Activated T-helper 1 cell treated with anti-CD3 and anti-CD28 coated beads, Interleukin-2, amount 50 U/mL, for 16 hours (primary cell): ENCODE measurements at places on chromosomes 3 and 15.

DNA sequence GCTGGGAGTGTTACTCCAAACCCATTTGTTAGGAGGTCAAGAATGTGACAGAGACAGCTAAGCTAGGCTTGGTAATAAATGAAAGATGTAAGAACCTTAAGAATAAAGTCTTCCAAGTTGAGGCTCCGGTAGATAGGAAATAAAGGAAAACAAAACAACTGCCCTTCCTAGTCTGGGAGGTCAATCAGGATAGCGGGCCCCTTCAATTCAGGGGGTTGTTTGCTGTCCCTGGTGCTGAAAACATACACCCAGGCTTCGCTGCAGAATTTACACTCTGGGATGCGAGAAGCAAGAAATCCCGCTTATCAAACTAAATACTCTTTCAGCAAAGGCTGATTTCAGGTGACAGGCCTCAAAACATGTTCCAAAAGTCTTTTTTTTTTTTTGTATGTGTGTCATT is 393.4 kb downstream of the NTRK3 start:
- no peak for DNase-seq

- DNase-seq: no peak
Measured at GRCh38 chr3:45236964-45237363, 10.9 kb upstream of the TMEM158 start.

DNA sequence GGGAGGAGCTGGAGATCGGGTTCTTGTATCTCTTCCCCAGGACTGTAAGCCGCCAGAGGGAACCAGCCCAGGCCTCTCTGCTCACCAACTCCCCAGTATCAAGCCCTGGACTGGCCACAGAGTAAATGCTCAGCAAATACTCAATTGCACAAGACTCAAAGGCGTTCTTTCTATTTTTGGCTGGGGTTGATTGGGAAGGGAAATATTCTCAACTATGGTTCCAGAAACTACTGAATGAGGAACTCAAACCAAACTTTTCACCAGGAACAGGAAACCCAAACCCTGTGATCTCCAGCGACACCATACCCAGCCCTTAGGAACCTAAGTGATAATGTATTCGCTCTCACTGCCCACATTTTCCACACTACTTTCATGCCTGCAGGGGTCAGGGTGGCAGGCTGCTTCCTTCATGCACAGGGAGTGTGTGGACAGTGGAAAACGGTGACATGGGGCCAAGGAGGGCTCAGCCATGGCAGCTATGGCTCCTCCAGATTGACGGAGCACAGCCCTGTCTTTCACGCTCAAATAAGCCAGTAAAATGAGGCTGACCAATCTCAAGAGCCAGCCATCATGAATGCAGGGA is 124.7 kb upstream of the RAD18 start:
- no peak for DNase-seq

DNA sequence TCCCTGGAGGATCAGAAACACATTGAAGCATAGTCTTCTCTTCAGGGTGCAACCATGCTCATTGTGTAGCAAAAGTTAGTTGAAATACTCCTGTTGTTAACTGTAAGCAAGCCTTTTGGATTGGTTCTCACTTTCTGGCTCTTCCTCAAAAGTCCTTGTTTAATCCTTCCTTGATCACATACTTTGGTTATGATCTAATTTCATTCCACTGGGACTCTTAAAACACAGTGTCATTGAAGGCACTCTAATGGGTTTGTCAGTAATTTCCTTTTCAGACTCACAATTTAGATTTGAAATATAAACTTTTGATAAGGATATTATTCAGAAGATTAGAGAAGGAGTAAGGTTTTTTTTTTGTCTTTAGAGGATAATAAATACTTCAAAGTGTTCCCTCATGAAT is 451.7 kb upstream of the SGO1 start:
- DNase-seq: no peak

DNA sequence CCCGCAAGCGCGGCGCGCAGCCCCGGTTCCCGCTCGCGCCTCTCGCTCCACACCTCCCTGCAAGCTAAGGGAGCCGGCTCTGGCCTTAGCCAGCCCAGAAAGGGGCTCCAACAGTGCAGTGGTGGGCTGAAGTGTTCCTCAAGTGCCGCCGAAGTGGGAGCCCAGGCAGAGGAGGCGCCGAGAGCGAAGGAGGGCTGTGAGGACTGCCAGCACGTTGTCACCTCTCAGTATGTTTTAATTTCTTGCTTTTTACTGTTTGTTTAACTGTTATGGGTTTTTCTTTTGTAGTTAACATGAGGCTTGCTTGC is 1525.7 kb downstream of the SI start:
- DNase-seq: no peak

DNA sequence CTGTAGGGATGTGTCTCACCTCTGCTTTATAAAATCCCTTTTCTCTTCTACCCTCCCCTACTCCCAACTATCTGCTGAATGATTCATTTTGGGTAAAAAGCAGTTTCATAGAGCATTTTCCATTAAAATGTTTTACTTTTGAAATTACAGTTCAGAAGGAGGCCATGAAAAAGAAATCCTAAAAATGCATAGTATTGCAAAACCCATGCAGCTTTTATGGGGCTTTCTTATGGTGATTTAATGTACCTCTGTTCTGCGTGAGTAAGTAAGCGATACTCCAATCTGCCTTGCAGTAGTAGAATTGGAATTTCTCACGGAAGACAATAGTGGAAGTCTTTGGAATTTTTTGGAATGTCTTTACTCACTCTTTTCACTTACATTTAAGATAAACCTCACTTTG is 111.9 kb downstream of the ARPP21 start:
- no peak for DNase-seq

- DNase-seq: no peak
Measured at GRCh38 chr3:149258298-149258697, 36.7 kb upstream of the CP start.

- DNase-seq: no peak
Measured at GRCh38 chr15:80530737-80531365, 126.7 kb downstream of the ARNT2 start.

- DNase-seq: no peak
Measured at GRCh38 chr3:136276049-136276755, 26.1 kb downstream of the PCCB start.

DNA sequence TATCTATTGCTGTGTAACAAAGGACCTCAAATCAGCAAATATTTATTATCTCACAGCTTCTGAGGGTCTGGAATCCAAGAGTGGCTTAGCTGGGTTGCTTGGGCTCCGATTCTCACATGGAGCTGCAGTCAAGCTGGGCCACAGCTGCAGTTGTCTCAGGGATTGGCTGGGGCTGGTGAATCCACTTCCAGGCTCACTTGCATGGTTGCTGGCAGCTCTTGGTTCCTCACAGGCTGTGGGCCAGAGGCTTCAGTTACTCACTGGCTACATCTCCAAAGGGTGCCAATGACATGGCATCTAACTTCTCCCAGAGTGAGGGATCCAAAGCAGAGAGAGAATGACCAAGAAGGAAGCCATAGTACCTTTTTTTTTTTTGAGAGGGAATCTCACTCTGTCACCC is 13.9 kb upstream of the SYNM start:
- DNase-seq: no peak

DNA sequence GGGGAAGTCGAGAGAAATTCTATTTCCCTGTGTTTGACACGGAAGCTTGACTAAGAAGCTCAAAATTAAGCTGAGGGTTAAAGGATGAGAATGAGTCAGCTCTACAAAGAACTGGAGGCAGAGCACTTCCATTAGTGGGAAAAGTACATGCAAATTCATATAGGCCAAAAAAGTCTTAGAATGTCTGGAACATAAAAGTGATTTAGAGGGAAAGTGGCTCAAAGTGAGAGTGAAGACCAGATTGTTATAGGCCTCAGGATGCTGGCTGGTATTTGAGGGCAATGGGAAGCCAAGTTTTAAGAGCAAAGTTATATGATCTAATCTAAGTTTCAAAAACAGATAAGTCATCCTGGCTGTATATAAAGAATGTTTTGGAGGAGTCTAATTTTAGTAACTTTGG is 857.3 kb downstream of the NAALADL2 start:
- no peak for DNase-seq

- no peak for DNase-seq
Measured at GRCh38 chr3:100206687-100207086, 54.1 kb upstream of the TBC1D23 start.

DNA sequence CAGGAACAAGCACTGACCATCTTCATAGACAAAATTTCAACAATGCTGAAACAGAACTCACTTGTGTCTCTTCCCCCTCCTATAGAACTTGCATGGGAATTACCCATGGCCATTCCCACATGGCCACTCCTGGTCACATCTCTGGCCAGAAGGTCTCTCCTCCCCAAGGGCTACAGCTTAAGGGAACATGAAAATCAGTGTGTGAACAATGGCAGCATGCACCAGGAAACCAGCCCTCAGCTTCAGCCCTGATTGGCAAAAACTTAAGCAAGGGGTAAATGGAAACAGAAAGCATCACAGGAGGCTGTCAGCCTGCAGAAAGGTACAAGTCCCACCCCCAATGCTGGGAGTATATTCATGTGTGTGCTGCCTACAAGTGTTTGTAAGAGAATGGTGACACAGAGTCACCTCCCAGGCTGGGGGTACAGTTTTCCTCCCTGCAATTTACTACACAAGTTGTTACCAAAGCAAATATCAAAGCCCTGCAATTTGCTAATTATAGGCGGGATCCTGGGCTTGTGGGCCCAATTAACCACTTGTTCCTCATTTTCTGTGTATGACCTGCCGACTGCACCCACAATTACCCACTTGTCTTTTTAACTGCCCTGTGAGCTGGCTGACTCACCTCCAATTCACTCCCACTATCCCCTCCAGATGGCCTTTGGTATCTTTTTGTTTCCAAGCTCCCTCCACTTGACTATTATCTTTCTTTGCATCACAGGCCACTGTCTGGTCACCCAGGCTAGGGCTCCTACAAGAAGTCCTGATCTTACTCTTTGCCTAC is 84.4 kb upstream of the HES1 start:
- no peak for DNase-seq

DNA sequence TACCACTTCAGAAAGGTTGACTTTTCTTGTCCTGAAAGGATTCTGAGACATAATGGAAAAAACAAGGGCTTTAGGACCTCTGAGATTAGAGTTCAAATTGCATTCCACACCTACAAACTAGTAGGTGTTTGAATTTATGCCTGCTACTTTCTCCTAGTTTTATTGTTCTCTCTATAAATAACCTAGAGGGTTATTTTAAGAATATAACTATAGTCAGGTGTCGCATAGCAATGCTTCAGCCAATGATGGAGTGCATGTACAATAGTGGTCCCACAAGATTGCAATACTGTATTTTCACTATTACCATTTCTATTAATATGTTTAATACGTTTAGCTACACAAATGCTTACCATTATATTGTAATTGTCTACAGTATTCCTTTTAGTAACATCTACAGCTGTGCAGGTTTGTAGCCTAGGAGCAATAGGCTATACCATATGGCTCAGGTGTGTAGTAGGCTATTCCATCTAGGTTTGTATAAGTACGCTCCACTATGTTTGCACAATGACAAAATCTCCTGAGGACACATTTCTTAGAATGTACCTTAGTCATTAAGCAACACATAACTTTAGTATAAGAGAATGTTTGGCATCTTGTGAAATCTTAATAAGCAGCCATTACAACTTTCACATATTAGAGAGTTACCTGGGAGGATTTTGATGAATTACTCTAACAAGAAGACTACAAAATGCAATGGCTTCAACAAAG is 1352.5 kb downstream of the ZPLD1 start:
- no peak for DNase-seq

- no peak for DNase-seq
Measured at GRCh38 chr3:115233021-115233420, 85.9 kb upstream of the ZBTB20 start.

DNA sequence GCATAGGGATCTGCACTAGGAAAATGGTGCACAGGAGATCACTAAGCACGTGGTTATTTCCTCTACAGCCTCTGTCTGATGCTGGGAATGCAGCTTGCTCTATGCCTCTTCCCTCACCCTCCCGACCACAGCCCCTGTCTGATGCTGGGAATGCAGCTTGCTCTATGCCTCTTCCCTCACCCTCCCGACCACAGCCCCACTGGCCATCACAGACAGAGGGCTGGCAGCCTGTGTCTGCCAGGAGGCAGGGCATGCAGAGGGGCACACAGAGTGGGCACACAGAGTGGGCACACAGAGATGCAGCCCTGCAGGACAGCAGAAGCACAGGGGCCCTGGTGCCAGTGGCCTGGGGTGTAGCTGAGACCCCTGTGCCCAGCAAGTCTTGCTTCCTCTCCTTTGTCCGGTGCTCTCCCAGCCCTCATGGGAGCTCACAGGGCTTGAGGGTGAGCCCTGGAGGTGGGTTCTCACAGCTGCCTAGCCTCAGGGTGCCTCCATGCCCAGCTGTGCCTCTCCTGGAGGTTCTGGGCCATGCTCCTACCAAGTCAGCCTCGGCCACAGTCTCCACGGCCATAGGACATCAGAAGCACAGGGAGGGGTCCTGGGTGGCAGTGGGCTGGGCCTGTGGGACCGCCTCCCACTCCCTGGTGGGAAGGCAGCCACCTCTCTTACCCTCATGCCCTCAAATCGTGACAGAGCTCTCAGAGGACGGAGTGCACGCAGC is 65.8 kb downstream of the EXOG start:
- DNase-seq: no peak

- no peak for DNase-seq
Measured at GRCh38 chr3:186451371-186451770, 89.3 kb upstream of the DGKG start.

GRCh38 chr3:85603378-85603777 is 644.6 kb downstream of the CADM2 start:
- no peak for DNase-seq
